ENCODE measurements at places on chromosomes 7 and 10. TPM values are rescaled to one million over a fixed set of nuclear protein-coding genes. Genes with fewer than 3 reads are reported as not detected.
A peak's percentile ranks its signal among the peaks of the same experiment; 100 is the strongest.

ANXA8 gene
- 15.0 TPM for total RNA-seq

DNA sequence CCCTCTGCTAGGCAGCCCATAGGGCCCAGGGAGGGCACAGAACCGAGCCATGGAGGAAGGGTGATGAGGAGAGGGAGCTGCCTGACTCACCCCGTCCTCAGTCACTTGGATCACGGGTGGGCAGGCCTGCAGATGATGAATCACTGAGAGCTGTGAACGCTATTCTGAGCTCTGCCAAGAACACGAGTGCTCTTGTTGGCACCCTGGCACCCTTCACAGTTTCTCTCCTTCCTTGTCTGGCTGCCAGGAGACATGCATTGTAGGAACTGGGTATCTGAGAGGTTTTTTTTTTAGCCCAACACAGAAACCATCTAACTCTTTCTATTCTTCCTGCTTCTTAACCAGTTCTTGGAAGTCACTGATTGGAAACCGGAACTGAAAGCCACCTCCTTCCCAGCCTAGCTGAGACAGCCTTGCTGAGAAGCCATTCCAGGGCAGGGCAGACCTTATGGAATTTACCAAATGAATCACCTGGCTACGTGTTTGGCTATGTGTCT, 82.1 kb downstream of the SLC37A3 start:
- DNase-seq = peak; percentile 82

DLG5 gene
- total RNA-seq = 18.7 TPM

ECD gene
- total RNA-seq = 26.3 TPM

NXPH1 gene
- total RNA-seq = not detected

GRCh38 chr10:14478604-14479003, 147.9 kb upstream of the FRMD4A start:
- DNase-seq = no peak

CYP2C18 gene
- total RNA-seq = 0.65 TPM

DNA sequence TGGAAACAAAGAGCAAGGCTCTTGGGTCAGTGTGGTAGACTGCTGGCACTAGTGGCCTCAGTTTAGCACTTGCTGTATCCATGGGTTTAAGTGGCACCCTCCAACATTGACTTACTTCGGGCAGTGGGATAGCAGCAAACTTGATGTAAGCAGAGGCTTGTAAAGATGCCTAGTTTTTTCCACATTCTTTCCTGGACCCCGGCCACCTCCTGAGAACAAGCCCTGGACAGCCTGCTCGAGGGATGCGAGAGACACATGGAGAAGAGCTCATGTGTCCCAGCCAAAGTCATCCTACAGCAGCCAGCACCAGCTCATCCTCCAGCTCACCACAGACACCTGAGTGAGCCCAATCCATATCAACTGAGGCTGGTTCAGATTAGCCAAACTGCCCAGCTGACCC, 142.7 kb upstream of the PCBD1 start:
- no peak for DNase-seq

- DNase-seq = peak; percentile 68
These were observed 14.5 kb downstream of the LBX1 start for GRCh38 chr10:101214446-101215396.

All from lower lobe of right lung (tissue), 2 donors.